Heart right ventricle (tissue), 16 donors: ENCODE measurements at places on chromosomes 5 and 9. TPM values are rescaled to one million over a fixed set of nuclear protein-coding genes. Genes with fewer than 3 reads are reported as not detected.

Gene RANBP17
- total RNA-seq = 4.8 TPM

Gene PFDN1
- 69.1 TPM for total RNA-seq

Gene AP3S1
- total RNA-seq = 39.6 TPM

Gene GFPT2
- 3.6 TPM for total RNA-seq

Gene MARCHF3
- 53.1 TPM for total RNA-seq

DNA sequence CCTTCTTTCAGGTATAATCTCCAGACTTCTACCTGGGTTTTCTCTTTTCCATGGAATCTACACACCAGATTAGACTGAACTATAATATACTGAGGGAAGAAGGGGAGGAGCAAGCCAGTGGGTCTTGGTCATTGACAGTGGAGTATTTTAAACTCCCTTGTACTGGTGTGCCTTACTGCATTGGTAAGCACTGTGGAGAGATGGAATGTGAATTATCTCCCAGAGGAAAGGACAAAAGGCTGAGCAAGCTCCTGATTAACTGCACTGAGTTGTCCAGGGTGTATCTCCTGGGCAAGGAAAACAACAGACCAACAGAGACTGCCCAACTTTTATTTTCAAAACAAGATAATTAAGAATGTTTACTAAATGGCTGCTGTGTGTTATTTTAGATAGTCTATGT, 29.8 kb upstream of the SLCO6A1 start:
- no peaks in the 10 kb centered on the region for H3K27me3 ChIP-seq
- DNase-seq = no peak
- H3K4me1 ChIP-seq = no peaks in the 10 kb centered on the region
- H3K4me3 ChIP-seq = no peak overlapping the region
- H3K36me3 ChIP-seq = no peaks in the 10 kb centered on the region

GRCh38 chr5:4207486-4207885, 611.9 kb downstream of the IRX1 start:
- DNase-seq = no peak
- H3K27me3 ChIP-seq = no peaks in the 10 kb centered on the region
- no peak overlapping the region for H3K27ac ChIP-seq
- no peaks in the 10 kb centered on the region for H3K36me3 ChIP-seq

GRCh38 chr5:89277816-89278215, 394.8 kb upstream of the MEF2C start:
- H3K4me3 ChIP-seq = no peak overlapping the region
- DNase-seq = no peak
- H3K27me3 ChIP-seq = no peaks in the 10 kb centered on the region
- no peaks in the 10 kb centered on the region for H3K4me1 ChIP-seq
- no peak overlapping the region for H3K27ac ChIP-seq
- H3K36me3 ChIP-seq = no peaks in the 10 kb centered on the region

GRCh38 chr5:175700991-175701390, 43.1 kb downstream of the HRH2 start:
- H3K36me3 ChIP-seq = no peaks in the 10 kb centered on the region
- H3K27ac ChIP-seq = no peak overlapping the region
- H3K4me1 ChIP-seq = peaks cover 10% of the 10 kb centered on the region
- H3K4me3 ChIP-seq = no peak overlapping the region
- H3K27me3 ChIP-seq = no peaks in the 10 kb centered on the region

DNA sequence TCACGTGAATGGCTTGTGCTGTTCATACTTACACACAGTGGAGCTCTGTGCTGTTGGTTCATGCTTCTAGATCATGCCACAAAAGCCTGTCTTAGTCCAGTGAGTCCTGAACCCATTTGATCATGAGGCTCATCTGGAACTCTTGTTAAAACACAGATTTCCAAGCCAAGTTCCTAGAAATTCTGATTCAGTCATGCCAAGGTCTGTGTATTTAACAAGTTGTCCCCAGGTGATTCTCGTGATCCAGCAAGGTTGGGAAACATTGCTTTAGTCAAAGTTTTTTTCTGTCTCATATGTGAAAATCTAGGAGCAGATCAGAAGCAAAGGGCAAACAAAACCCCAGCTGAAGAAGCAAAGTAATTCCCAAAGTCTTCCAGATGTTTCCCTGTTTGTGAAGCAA, 112.5 kb upstream of the GAS1 start:
- H3K36me3 ChIP-seq = no peaks in the 10 kb centered on the region
- H3K27ac ChIP-seq = no peak overlapping the region
- DNase-seq = no peak
- no peak overlapping the region for H3K4me3 ChIP-seq
- H3K4me1 ChIP-seq = no peaks in the 10 kb centered on the region

DNA sequence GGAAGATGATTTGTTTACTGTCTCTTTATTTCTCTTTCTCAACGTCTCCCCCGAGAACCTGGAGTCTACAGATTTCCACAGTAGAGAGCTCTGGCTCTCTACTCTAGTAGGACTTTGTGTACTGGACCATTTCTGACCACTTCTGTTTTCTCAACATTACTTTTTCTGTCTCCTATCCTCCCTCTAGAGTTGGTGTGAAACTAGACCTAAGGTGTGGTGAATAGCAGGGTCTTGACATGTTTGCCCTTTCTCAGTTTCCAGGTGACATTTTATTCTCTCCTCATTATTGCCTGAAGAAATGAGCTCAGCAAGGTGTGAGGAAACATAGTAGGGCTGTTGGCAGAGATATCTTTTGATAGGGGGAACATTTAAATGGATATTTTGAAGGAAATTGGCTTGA, 62.1 kb upstream of the IL6ST start:
- H3K27me3 ChIP-seq = no peaks in the 10 kb centered on the region
- no peak overlapping the region for H3K4me3 ChIP-seq
- no peak overlapping the region for H3K27ac ChIP-seq
- no peaks in the 10 kb centered on the region for H3K36me3 ChIP-seq
- DNase-seq = no peak
- H3K4me1 ChIP-seq = peaks cover 16% of the 10 kb centered on the region

DNA sequence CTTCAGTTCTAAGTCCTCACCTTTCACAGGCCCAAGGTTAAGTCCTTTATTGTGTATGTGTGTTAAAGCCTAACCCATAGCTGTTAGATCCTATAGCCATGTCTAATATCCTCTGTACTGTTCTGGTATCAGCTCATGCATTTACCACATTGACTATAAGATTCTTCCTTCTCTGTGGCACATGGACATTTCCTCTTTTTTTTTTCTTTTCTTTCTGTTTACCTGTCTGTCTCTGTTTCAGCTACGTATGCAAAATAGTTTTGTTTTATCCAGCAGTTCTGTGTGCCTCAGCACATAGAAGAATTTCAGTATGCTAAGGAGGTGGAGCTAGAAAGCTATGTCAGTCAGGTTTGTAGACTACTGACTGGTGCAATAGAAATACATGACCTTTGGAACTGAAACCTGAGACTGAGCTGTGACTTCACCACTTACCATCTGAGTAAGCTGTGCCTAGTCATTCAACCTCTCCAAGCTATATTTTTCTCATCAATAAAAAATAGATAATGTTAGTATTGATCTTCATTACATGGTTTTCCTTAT, 155.6 kb upstream of the VLDLR start:
- H3K4me1 ChIP-seq = peaks cover 18% of the 10 kb centered on the region
- no peak overlapping the region for H3K27ac ChIP-seq
- no peak for DNase-seq
- no peak overlapping the region for H3K4me3 ChIP-seq
- H3K27me3 ChIP-seq = no peaks in the 10 kb centered on the region

DNA sequence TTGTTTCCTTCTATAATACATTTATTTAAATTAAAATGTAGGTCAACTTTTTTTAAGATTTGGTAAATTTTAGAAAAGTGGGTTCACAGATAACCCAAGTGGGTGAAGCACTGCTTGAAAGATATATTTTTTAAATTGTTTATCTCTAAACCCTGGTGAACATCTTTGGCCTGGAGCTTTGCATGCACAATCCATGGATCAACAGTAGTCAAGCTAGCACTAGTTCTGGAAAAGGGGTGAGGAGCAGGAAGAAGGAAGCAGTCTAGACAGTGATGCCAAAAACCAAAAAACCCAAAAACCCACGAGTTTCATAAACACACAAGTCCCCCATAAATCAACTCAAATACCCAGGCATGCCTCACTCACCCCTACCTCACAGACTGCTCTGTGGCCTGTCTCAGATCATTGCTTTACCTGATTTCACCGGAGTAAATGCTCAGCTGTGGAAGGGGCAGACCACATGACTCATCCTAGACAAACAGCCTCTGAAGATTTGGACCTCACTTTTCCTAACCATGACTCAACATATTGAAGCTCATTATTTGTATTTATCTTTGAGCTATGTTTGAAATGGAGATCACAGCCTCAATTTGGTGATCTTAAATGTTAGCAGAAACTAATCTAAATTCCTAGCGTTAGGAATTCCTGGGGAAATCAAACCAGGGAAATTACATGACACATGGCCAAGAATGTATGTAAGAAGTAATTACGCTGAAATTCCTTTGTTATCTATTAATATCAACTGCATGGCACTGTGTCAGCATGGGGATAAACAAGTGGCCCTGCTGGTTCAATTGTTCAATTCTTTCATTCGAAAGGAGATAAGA, 149.6 kb downstream of the ZNF608 start:
- no peaks in the 10 kb centered on the region for H3K27me3 ChIP-seq
- no peak overlapping the region for H3K4me3 ChIP-seq
- no peak overlapping the region for H3K27ac ChIP-seq
- peaks cover 23% of the 10 kb centered on the region for H3K4me1 ChIP-seq
- no peak for DNase-seq

- H3K4me1 ChIP-seq = peaks cover 3% of the 10 kb centered on the region
- H3K27ac ChIP-seq = no peak overlapping the region
- H3K4me3 ChIP-seq = no peak overlapping the region
- no peaks in the 10 kb centered on the region for H3K27me3 ChIP-seq
- no peak for DNase-seq
- H3K36me3 ChIP-seq = peaks cover 9% of the 10 kb centered on the region
Observed at GRCh38 chr5:78783434-78784130, 135.0 kb upstream of the LHFPL2 start.

DNA sequence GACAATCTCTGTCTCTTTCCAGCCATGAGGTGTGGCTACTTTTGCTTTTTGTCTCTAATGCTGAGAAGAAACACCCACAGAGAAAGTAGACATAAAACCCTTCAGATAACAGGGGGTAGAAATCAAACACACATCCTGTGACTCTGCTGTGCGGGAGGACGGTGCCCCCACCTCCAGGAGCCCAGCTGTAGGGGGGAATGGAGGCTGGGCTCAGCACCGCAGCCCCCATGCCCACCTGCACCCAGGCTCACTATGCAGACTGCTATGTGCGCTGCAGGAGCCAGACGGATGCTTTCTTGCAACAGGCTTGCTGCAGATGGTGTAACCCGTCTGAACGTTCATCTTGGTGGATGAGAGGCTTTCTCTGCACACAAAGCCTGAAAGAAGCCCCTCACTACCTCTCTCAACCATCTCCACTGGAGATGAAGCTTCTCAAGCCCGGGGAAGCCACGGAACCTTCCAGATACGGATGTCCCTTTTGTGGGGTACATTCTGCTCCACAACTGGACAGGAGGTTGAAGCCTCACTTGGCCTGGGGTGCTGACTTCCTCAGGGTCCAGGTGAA, 207.2 kb downstream of the GADD45G start:
- H3K27ac ChIP-seq = no peak overlapping the region
- no peaks in the 10 kb centered on the region for H3K36me3 ChIP-seq
- H3K4me3 ChIP-seq = no peak overlapping the region
- DNase-seq = no peak
- no peaks in the 10 kb centered on the region for H3K4me1 ChIP-seq
- H3K27me3 ChIP-seq = no peaks in the 10 kb centered on the region

DNA sequence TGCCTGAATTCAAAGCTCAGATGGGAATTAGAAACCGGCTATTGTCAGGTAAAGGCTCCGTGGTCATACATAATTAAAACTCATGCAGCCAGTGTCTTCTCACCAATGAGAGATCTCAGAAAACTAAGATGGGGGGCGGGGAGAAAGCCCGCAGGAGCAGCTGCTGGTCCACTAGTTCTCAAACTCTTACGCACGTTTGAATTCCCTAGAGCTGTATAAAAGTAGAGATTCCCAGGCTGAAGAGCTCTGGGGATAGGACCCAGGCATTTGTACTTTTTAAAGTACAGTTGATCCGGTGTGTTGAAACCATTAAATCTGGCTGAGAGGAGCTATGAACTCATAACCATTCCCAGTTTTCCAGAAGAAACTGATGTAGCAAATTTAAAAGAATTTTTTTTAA, 68.5 kb downstream of the FRMD3 start:
- peak overlapping the region; percentile 85 for H3K27ac ChIP-seq
- no peak overlapping the region for H3K4me3 ChIP-seq
- no peaks in the 10 kb centered on the region for H3K36me3 ChIP-seq
- H3K4me1 ChIP-seq = peaks cover 71% of the 10 kb centered on the region
- no peaks in the 10 kb centered on the region for H3K27me3 ChIP-seq
- DNase-seq = no peak

- DNase-seq = no peak
- no peaks in the 10 kb centered on the region for H3K27me3 ChIP-seq
- H3K4me1 ChIP-seq = peaks cover under 1% of the 10 kb centered on the region
Observed at GRCh38 chr5:177146891-177147638, 13.5 kb downstream of the NSD1 start.

DNA sequence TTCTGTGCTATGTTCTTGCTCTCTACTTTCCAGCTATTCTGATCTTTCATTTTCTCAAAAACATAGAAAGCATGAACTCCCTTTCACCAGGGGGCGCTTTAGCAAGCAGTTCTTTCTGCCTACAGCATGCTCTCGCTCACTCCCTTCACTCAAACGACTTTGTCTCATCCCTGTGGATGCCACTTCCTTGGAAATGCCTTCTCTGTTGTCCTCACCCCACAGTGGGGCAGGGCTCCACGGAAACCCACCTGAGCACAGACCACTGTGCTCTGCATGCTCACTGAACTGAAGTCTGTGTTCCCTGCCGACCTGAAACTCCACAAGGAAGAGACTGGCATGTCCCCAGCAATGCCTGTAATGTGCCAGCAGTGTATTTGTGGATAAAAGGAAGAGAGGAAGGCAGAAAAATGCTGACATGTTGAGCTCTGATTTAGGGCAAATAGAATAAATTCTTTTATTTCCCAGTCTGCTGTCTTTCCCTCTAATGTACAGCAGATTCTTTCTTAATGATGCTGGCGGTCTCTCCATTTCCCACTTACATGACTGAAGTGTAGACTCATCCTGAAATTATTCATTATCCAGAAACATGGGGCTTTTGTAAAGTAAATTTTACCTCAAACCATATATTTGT, 4.9 kb upstream of the ROR2 start:
- peaks cover 10% of the 10 kb centered on the region for H3K4me1 ChIP-seq
- peaks cover 6% of the 10 kb centered on the region for H3K27me3 ChIP-seq
- H3K27ac ChIP-seq = no peak overlapping the region
- H3K36me3 ChIP-seq = no peaks in the 10 kb centered on the region
- H3K4me3 ChIP-seq = no peak overlapping the region

- H3K27ac ChIP-seq = peak overlapping the region; percentile 88
- peak; percentile 92 for DNase-seq
- no peaks in the 10 kb centered on the region for H3K27me3 ChIP-seq
- H3K4me1 ChIP-seq = peaks cover 44% of the 10 kb centered on the region
- peak overlapping the region; percentile 0 for H3K4me3 ChIP-seq
Observed at GRCh38 chr5:10601246-10602030, 37.6 kb downstream of the ANKRD33B start.
